Neural progenitor cell (in vitro differentiated cells): ENCODE measurements at places on chromosomes 16 and 17. TPM values are rescaled to one million over a fixed set of nuclear protein-coding genes. Genes with fewer than 3 reads are reported as not detected.

GRCh38 chr17:30897311-30897710, 8.7 kb downstream of the TEFM start:
- no peak for DNase-seq

DNA sequence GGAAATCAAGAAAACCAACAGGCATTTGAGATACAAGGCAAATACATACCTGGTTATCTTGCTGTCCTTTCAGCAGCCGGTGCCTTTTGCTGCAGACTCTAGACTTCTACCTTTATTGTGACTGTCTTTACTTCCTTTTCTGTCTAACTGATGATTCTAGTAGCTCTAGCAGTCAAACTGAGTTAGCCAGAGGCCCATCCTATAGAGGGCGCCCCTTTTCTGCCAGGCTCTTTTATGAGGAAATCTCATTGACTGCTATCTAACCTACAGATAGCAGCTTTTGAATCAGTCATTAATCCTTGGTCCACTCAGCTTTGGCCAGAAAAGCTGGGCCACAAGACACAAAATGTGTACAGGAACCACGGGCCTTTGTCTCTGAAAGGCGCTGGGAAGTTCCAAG, 87.5 kb upstream of the WSB1 start:
- DNase-seq, result no peak

DNA sequence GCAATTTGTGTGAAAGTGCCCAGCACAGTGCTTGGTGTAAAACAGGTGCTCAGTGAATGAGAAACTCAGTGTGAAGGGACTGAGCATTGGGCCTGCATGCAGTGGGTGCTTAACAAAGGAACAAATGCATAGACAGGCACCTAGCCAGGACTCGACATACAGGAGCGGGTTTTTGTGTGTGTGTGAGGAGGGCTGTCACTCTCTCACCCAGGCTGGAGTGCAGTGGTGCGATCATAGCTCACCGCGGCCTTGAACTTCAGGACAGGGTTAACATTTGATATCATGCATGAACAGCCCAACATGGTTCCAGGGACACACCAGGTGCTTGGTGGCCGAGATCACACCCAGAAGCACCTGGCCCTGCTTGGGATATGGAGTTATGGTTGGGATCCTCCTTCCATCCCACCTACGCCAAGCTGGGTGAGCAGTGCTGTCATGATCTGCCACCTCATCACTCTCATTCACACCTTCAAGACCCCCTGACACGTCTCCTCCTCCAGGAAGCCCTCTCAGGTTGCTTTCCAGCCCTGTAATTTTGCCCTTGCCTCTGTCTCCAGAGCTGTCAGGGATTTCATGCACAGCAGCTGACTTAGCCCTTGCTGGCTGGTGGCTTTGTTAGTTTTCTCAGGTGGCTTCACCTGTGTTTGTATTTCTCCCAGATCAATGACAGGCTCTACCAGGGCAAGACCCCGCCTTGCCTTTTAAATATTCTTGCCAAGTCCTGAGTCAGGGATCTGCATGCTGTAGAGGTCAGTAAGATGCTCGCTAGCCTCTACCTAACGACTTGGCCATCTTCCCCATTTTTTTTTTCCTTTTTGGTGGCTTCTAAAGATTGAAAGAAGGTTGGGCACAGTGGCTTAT, 66.4 kb downstream of the OR1D5 start:
- DNase-seq, result no peak

GRCh38 chr17:596763-597644, 117.6 kb downstream of the VPS53 start:
- DNase-seq, result no peak

The EVPL gene
- not detected in 2 replicates for total RNA-seq

DNA sequence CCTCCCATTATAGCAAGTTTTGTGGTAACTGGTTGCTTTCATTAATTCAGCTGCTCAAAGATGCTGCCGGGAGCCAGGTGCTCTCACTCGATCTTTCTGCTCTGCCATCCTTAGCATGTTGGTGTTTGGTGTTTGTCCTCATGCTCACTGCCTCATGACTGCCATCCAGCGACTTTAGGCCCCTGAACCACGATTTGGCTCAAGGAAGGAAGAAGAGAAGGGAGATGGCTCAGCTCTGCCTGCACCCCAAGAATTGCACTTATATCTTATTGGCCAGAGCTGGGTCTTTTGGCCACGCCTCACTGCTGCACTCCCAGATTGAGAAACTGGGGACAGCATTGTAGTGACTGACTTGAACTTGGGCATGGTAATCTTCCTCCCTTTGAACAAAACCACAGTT, 52.7 kb downstream of the ARSG start:
- no peak for DNase-seq

DNA sequence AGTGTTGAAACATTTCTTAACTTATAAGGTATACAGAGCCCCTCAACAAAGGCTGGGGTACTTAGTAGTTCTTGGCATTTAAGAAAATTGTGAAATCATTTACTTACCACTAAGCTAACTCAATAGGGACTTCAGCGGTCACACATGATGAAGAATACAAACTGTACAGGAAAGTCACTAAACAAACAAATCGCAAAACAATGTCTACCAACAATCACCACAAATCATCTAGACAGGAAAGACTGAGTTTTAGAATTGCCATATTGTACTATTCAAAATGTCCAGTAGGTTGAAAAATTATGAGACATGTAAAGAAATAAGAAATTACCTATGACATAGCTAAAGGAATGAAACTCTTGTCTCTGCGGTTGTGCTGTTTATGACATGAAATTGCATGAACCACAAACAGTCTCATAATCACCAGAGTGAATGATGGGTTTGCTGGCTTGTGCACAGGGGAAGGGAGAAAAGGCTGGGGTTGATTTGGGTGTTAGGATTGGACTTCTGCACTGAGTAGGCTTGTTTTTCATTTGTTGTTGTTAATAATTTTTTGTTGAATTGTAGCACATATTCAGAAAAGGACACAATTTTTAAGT, 441.1 kb upstream of the MON1B start:
- DNase-seq, result no peak

The NPIPA5 gene
- 0.87 TPM in 1 of 2 replicates, not detected in the other for total RNA-seq

GRCh38 chr17:81491761-81492160, 20.8 kb downstream of the ACTG1 start:
- DNase-seq, result no peak

The ZFP3 gene
- 0.19 and 0.34 TPM in 2 replicates for total RNA-seq
